Activated T-helper 1 cell treated with anti-CD3 and anti-CD28 coated beads, Interleukin-2, amount 50 U/mL, for 16 hours (primary cell): ENCODE measurements at places on chromosomes 5 and 9.

DNA sequence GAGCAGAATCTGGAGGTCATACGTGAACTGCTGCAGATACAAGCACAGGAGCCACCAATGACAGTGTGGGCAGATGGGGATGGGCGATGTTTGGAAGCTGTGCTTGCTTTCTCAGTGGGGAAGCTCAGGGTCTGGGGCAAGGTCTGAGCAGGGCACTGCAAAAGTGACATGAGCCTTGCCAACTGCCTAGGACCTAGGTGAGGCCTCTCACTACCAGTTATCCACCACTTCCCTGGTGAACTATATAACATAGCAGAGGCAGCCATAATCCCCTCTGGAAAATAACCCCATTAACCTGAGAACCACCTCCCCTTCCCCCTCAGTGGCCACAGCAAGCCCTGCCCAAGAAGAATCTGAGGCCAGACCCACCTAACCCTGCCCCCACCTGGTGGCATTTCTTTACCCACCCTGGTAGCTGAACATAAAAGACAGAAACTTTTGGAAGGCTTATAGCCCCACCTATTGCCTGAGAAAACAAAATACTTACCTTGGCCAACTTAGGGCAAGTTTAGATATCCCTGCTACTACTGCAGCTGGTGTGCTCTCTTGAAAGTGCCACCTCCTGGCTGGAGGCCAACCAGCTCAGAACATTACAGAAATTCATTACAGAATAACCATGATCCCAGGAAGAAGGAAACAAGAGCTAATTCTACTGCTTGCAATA is 18.8 kb upstream of the SPEF2 start:
- no peak for DNase-seq

- DNase-seq: no peak
Measured at GRCh38 chr9:87886933-87887505, 4.3 kb downstream of the SPATA31E1 start.

GRCh38 chr9:111020594-111020993 is 17.7 kb downstream of the LPAR1 start:
- DNase-seq: no peak

- no peak for DNase-seq
Measured at GRCh38 chr9:119758241-119758640, 389.0 kb upstream of the BRINP1 start.

- no peak for DNase-seq
Measured at GRCh38 chr9:38119560-38120236, 50.7 kb upstream of the SHB start.

DNA sequence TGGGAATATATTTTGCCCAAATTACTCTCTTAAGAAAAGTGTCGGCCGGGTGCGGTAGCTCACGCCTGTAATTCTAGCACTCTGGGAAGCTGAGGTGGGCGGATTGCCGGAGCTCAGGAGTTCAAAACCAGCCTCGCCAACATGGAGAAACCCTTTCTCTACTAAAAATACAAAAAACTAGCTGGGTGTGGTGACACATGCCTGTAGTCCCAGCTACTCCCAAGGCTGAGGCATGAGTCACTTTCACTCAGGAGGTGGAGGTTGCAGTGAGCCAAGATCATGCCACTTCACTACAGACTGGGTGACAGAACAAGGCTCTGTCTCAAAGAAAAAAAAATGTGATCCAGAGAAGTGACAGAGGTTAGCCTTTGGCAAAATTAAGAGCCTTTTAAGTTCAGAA is 26.4 kb upstream of the TMEM171 start:
- no peak for DNase-seq

GRCh38 chr9:81592887-81593266 is 96.5 kb downstream of the TLE1 start:
- DNase-seq: no peak

DNA sequence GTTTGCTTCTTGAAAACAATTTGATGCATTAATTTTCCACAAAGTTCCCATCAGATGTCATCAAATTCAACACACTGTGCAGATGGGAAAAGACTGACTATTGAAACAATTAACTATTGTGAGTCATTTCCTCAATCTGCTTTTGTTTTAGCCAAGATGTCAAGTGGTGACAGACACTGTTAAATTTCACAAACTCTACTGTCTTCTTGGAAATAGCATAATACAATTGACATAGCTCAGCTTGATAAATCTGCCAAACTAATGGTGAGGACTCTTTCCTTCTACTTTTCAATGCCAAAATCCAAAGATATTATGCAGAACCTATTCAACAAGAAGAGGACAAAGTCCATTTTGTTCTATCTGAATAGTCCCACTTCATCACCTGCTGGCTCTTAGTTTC is 242.3 kb downstream of the CAAP1 start:
- no peak for DNase-seq

DNA sequence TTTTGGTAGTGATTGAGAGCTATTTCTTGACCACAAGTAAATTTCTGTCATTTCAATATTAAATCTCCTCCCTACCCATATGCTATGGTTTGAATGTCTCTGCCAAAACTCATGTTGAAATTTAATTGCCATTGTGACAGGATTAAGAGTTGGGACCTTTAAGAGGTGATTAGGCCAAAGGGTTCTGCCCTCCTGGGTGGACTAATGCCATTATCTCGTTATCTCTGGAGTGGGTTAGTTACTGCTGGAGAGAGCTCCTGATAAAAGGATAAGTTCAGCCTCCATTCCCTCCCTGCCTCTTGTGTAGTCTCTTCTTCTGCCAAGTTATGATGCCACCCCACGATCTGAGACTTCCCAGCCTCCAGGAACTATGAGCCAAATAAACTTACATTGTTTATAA is 3.6 kb upstream of the DRD1 start:
- DNase-seq: no peak

- DNase-seq: no peak
Measured at GRCh38 chr9:37949576-37949975, 45.6 kb upstream of the SLC25A51 start.

- DNase-seq: no peak
Measured at GRCh38 chr9:26786564-26786963, 106.0 kb downstream of the CAAP1 start.

- no peak for DNase-seq
Measured at GRCh38 chr9:127806871-127807270, 4.2 kb downstream of the FPGS start.

DNA sequence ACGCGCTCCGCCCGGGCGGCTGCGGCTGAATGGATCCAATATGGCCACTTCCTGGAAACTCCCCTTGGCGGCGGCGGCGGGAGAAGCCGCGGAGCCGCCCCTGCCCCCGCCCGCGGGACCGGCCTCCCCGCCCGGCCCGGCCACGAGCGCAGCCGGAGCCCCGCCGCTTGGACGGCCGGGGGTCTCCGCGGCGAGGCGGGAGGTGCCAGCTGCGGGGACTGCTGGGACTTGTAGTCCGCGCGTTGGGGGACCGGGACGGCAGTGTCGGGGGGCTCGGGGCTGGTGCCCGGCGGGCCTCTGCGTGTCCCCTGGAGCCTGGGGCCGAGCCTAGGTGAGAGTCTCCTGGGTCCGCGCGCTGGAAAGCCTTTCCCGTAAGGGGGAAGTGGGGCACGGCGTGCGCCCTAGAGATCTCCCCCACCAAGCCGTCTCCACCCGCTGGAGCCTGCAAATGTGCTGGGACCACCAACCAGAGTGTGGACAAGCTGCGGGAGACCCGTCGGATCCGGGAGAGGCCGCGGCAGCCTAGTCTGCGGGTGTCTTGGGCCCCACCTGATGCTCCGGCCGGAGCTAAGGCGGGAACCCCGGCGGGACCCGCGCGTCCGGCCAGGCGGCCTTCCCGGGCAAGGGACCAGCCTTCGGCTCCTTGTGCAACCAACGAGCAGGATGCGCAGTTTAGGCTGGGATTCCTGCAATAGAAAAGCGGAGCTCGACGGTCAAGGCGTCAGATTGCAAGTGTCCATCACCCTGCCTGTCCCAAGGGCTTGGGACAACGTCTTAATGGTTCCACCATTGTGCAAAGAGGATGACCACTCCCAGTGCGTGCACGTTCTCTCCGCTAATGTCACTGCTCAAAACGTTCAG is at the start of gene SEPTIN8:
SEPTIN8 (minus strand) TSS at position 31 of the 861 bp plus-strand sequence. CDS start 102 bp downstream, outside the sequence.
- DNase-seq: no peak

DNA sequence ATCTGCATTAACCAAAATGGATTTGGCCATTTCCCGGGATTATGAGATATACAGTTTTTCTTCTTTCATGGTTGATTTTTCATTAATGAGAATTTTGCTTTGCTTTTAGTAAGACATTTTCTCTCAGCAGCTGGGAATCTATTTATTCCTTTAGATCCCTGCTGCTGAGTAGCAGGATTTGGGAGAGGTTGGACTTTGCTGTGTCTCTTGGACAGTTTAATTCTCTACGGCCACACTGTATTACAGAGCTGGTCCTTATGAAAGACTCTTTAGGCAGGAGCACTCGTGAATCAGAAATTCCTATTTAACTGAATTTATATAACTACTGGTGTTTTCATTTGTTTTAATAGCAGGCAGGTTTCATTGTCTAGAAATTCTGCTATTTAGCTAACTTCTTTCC is 1.6 kb downstream of the UNC13B start:
- no peak for DNase-seq

DNA sequence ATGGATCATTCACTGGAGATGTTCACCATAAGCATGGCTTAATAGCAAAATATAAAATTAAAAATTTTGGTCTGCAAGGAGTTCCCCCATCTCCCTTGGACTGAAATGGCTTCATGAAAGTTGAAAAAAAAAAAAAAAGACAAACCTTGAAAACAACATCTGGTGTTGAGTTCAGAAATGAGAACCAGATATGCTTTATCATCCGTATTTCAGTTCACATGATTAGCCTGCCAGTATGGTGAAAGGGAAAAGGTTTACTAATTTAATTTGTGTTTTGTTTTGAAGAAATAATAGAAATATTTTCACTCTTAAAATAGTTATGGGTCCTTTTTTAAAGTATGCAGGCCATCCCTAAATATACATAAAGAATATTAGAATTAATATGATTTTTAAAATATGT is 67.8 kb downstream of the TMEM167A start:
- DNase-seq: no peak

DNA sequence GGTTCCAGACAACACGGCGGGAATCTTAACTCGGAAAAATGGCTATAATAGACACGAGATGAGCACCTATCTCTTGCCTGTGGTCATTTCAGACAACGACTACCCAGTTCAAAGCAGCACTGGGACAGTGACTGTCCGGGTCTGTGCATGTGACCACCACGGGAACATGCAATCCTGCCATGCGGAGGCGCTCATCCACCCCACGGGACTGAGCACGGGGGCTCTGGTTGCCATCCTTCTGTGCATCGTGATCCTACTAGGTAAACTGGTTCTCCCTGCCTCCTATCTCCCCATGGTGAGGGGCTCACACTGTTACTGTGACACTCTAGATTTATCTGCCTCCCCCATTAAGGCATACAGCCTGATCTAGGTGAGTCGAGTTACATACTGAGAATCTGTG is 124.2 kb downstream of the CDH6 start:
- no peak for DNase-seq

DNA sequence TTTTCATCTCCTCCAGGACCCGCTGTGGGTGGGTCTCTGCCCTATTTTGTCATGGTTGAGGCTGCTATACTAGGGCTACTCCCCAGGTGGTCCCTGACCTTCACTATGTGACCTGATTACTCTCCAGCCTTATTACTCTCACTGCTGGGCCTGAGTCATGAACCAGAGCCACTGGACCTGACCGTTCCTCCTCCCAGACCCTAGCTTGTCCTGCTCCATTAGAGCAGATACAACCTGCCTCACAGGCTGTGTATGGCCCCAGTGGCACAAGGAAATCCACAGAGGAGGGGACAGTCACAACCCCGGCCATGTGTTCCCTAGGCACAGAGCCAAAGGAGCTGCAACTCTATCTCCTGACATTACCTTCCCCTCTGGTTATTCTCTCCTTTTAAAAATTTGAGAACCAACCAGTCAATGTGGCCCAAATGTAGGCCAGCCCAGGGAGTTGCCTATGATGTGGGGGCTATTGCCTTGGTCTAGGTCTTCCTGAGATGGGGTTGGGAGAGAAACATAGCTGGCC is 96.0 kb upstream of the FSTL4 start:
- DNase-seq: no peak

DNA sequence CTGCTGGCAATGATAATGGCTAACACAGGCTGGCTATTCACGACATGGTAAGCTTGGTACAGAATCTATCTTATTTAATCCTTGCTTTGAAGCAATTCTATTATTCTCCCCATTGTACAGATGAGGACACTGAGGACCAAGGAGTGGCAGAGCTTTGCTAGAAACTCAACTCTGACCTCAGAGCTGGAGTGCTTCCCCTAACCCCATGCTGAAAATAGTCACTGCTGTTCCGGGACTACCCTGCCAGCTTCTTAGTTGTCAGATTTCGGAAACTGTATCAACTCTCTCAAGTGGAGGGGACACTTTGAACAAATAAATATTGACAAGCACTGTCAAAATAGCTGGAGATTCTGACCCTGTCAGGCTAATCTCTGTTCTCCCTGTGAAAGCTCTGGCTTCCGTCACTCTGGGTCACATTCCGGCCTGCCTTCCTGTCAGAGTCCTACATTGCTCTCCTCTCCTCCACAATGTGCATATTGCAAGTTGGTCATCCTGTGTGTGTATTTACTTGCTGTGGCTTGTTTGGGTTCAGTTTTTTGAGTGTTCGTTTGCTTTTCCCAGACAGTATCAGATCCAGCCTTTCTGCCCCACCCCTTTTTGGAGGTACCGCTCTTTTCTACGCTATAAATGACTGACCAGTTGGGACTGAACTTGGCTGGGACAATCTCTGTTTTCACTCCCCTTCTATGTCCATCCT is 134.3 kb upstream of the MAP1B start:
- DNase-seq: no peak

GRCh38 chr5:13378091-13378490 is 566.4 kb downstream of the DNAH5 start:
- no peak for DNase-seq

DNA sequence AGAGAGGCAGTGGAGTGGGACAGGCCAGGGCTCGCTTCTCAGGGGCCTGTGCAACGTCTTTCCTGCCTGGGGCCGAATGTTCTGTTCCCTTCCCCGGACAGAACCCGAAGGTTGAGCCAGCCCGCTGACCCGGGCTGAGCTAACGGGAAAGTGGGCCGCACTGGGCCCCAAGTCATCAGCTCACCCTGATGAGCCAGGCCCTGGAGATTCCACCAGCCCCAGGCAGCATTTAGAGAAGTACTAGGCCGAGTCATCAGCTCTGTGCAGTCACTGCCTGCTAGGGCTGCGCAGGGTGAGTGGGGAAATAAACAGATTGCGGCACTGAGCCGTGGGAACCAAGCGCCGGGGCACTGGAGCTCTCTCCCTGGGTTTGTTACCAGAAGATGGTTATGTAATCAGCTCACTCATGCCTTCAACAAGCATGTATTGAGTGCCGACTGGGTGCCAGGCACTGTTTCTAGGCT is 29.1 kb upstream of the DUSP1 start:
- DNase-seq: no peak

DNA sequence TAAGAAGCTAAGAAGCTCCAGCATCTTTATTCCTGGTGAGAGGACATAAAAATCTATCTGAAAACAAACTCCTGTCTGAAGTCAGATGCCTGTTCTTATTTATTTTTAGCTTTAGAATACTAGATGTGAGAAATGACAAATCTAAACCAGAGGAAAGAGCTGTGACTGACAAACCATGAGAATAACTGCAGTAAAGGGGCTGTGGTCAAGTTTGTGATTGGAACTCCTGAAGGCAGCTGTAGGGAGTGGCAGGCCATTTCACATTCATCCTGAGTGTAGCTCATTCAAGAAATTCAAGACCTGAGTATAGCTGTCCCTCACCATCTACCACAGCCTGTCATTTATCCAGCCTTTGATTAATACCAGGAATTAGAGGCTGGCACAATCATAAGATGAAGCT is 718.8 kb downstream of the BRINP1 start:
- no peak for DNase-seq

- DNase-seq: no peak
Measured at GRCh38 chr9:72352911-72353388, 12.1 kb downstream of the ZFAND5 start.

- DNase-seq: no peak
Measured at GRCh38 chr5:170865622-170866021, 3.8 kb downstream of the RANBP17 start.
